NCI-H774 (cell line): ENCODE measurements at places on chromosomes 5 and 9.

DNA sequence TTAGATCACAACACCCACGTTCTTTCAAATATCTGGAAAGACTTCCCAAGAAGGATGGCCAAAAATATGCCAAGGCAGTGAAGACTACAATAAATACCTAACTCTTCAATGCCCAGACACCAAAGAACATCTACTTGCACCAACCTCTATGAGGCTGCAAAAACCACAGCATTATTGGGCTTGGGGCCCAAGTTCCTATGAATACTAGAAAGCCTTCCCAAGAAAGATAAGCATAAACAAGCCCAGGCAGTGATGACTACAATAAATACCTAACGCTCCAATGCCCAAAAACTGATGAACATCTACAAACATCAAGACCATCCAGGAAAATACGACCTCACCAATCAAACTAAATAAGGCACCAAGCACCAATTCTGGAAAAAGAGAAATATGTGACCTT, 41.3 kb downstream of the AP3B1 start:
- DNase-seq: no peak

DNA sequence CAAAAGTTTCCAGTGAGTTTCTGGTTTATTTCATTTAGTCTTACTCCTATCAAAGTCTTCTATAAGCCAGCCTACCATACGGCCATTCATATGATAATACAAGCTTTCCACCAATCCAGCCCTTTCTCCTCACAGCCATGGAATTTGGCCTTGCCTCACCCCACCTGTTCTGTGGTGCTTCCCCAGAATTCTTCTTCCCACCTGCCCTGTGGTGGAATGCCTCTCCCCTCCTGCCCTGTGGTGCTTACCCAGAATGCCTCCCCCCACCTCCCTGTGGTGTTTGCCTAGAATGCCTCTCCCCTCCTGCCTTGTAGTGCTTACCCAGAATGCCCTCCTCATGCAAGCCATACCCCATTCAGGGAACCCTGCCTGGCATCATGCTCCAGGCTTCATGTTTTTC, 90.3 kb upstream of the APC start:
- no peak for DNase-seq

DNA sequence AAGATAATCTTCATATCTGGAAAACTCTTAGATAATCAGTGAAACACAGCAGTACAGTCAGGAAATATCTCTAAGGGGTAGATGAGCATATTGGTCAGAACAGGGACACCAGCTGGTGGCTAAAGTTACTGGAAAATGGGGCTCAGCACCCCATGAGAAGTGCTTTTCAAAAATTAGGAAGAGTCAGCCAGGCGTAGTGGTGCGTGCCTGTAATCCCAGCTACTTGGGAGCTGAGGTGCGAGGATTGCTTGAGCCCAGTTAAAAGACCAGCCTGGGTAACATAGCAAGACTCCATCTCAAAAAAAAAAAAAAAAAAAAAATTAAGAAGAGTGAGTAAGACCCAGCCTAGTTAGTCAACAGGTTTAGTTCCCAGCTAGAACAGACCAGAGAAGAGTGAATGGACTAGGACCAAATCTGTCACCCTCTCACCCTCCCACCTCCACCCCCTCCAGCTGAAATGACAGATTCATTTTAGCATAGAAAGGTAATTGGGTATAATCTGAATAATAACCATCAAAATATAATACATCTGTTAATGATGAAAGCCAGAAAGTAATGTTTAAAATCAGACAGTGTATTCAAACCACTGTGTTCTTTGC, 120.9 kb downstream of the CDC42SE2 start:
- no peak for DNase-seq

DNA sequence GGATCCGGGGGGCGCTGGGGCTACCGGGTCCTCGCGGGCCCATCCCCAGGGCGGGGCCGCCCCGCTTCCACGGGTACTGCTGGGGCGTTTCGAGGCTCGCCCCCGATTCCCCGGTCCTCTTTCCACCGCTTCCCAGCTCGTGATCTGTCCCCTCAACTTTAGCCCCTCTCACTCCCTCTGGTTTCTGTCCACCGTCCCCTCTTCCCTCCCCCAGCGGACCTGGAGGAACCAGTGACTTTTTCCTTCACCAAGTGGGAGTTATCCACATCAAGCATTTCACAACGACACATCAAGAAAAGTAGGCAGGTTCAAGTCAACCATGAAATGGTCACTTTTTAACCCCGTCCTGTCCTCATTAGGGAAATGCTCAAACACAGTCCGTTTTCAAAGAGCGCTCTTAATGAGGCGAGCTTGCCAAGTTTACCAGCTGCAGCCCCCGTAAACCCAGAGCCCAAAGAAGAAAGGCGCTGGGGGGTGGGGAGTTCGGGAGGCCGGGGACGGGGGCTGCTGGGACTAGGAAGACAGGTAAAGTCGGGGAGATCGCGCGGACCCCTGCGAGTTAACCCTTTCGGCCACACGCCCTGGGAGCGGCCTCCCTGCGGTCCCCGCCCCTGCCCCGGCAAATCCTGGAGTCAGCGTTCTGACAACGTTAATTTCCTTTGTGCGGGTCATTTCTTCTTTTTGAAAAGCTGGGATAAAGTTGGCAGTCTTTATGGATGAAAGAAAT, 2.1 kb upstream of the NFIB start:
- DNase-seq: peak; percentile 55

DNA sequence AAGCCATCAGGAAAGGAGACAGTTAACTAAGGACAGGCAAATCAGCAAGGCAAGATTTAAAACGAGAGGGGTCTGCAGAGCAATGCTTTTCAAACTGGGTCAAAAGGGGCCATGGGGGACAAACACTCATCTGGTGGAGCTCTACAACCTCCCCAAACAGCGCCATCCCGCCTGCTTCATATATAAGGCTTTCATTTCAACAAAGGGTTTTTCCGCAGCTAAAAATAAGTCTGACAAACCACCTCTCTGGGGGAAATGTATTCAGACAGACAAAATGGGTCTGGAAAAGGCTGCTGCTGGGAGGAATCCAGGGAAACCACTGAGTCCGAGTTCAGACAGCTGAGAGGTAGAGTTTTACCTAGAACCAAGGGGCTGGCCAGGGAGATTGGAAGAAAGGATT, 8.3 kb upstream of the SEPTIN8 start:
- DNase-seq: no peak

GRCh38 chr5:51556833-51557232, 173.6 kb downstream of the ISL1 start:
- DNase-seq: no peak

GRCh38 chr5:1077491-1078020, 34.3 kb downstream of the SLC12A7 start:
- no peak for DNase-seq

DNA sequence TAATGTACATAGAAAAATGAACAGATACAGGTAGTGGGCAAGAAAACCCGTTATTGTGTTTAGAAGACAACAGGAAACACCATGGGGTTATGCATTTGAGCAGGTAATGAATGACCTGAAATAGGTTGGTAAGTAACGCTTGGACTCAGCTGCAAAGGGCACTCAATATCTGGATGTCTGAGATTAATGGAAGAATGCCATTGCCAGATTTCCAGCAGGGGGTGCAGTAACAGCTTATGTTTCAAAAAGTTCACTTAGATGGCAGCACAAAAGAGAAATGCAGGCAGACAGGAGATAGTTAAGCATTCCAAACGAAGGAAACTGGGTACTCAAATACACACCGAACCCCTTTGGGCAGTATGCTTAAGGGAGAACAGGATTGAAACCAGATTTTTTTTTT, 285.5 kb upstream of the VLDLR start:
- peak; percentile 46 for DNase-seq

DNA sequence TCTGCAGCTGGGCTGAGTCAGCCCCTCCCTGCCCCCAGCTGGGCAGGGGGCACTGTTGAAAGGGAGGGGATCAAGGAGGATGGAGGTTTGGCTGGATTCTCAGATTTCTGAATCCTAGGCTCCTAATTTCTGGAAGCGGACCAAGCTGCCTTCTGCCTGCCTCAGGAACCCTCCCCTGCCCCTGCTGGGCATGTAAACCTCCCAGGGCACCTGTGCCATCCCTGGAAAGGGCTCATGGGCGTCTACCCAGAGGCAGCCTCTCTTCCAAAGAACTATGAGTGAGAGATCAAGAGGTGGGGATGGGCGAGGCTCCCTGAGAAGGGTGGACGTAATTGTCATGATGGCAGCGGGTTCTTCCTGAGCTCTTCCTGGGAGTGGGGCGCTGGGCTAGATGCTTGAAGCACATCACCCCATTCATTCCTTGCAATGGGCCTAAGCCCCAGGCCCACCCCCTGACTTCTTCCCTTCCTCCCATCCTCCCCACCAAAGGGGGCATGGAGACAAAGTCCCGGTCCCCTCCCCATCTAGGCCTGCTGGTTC, 21.6 kb downstream of the CSF1R start:
- no peak for DNase-seq

DNA sequence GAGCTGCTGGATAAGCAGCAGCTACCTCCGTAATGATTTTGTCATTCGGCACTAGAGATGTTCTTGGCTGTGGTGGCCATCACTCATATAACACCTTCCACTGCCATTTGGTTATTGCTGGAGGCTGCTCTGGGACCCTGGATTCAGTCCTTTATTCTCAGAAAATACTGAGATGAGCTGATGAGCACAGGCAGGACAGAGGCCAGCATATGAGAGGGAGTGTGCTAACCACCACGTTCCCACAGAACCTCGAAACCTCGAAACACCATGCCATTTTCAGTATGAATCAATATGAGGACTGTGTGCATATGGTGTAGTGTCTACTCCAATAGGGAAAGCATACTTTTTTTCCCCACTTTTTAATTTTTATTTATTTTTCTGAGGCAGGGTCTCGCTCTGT, 56.6 kb downstream of the ADAM19 start:
- no peak for DNase-seq

DNA sequence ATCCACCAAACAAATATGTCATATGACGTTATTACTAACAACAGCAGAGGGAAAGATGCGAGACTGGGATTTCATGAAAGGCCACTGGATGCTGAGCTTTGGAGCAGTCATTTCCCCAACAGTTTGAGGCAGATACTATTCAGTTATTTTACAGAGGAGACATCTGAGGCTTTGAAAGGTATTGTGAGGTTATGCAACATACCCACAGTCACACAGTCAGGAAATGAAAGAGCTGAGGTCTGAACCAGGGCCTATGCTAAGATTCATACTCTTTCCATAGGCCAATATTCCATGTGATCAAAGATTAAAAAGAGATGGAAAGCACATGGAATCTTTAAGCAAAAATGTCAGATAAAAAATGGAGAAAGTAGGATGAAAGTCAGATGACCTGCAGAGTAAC, 63.0 kb downstream of the LPAR1 start:
- no peak for DNase-seq

DNA sequence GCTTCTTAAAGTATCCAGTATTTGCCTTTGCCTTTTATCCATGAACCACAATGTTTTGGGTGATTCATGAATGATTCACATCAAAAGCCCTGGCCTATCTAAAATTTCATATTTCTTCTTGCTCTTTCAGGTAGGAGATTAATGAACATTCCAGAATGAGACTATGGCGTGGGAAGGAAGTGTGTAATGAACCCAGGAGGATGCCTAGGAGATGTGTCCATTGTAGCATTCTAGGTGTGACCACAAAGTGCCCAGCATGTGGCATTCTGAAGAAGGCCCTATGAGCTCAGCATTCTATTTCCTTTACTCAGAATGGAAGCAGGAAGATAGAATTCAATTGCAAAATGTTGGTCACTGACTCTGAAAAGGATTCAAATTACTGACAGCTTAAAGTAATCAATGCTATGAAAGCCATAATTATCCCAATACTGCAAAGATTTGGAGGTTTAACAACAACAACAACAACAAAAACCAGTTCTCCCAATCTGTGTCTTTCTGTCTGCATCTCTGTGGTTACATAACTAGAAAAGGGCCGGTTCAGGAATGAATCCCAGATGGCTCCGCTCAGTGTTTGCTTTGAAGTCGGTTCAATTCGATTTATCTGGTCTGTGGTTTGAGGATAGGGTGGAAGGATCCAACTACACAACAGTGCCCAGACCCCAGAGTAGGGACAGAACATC, 126.7 kb downstream of the FOXD1 start:
- DNase-seq: no peak

GRCh38 chr5:40390281-40391149, 289.2 kb upstream of the PTGER4 start:
- no peak for DNase-seq

- DNase-seq: no peak
Measured at GRCh38 chr5:135040333-135041144, 6.5 kb upstream of the PITX1 start.

DNA sequence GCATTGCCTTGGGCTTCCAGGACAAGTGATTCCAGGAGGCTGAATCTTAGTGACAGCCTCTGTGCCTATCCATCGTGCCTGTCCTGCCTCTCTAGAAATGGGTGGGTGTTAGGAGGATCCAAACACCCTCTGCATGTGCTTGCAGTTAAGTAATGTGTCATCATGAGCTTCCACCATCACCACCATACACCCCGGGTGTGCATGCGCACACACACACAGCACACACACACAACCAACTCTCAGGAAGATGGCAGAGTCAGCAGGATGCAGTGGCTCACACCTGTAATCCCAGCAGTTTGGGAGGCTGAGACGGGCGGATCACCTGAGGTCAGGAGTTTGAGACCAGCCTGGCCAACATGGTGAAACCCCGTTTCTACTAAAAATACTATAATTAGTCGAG, 22.8 kb upstream of the CERCAM start:
- no peak for DNase-seq

- DNase-seq: no peak
Measured at GRCh38 chr5:73303148-73304079, 130.4 kb downstream of the TMEM174 start.

GRCh38 chr5:147949711-147950573, 43.6 kb upstream of the C5orf46 start:
- peak; percentile 30 for DNase-seq

DNA sequence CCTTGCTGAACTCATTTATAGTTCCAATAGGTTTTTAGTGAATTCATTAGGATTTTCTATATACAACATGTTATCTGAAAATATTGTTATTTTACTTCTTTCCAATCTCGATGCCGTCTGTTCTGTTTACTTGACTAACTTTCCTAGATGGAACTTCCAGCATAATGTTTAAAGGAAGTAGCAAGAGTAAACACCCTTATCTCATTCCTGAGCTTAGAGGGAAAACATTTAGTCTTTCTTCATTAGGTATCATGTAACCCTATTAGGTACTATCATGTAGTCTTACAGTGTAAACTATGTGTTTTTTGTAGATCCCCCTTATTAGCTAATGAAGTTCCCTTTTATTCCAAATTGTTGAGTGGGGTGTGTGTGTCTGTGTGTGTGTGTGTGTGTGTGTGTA, 22.5 kb upstream of the OR2K2 start:
- DNase-seq: no peak

DNA sequence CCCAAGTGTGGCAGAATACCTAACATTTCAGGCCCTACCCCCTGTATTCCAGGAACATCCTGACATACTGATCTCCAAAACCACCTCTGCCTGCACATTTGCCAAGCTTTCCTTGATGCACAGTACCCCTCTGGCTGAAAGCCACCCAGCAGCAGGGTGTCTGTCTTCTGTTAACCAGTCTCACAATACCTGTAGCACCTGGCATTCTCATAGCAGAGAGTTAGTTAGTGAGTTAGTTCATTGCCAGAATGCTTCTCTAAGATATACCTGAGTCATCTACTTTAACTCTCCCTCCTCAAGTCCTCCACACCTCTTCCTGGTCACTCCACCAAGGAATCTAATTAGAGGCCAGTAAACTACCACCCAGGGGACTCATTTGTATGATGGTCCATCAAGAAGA, 46.1 kb upstream of the IL7R start:
- no peak for DNase-seq
